ENCODE measurements at places on chromosomes 6 and 20. TPM values are rescaled to one million over a fixed set of nuclear protein-coding genes. Genes with fewer than 3 reads are reported as not detected.

The BPIFB2 gene
- total RNA-seq, result not detected

The PEX6 gene
- 31.3 TPM for total RNA-seq

The CD109 gene
- total RNA-seq, result 18.3 TPM

The AKAP12 gene
- total RNA-seq, result 215 TPM

The PLCB4 gene
- 34.1 TPM for total RNA-seq

The SCUBE3 gene
- total RNA-seq, result 8.8 TPM

The ACTL10 gene
- 2.5 TPM for total RNA-seq
